HFFc6 (cell line): ENCODE measurements at places on chromosomes 6 and 20.
A peak's percentile ranks its signal among the peaks of the same experiment; 100 is the strongest.

DNA sequence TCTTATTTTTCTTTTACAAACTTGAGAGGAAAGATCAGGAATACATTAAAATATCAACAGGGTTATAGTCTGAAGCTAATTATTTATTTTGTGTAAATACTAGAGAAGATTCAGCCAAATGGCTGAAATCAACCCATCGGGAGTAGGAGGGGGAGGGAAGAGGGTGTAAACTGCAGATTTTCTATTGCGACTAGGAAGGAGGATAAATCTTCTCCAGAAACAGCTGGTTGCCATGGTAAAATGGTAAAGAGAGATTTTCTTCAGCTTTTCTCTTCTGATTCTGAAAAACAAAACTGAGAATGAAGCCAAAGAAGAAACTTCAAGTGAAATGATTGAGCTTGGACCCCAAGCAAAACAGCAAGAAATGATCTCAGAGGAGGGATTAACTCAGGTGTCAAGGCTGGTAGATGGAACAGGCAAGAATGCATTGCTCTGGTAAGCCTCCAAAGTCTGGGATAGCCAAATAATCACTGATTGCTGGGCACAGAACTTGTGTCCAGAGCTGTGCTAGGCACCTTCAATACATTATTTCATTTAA is 193.5 kb upstream of the SPTLC3 start:
- no peak for DNase-seq

DNA sequence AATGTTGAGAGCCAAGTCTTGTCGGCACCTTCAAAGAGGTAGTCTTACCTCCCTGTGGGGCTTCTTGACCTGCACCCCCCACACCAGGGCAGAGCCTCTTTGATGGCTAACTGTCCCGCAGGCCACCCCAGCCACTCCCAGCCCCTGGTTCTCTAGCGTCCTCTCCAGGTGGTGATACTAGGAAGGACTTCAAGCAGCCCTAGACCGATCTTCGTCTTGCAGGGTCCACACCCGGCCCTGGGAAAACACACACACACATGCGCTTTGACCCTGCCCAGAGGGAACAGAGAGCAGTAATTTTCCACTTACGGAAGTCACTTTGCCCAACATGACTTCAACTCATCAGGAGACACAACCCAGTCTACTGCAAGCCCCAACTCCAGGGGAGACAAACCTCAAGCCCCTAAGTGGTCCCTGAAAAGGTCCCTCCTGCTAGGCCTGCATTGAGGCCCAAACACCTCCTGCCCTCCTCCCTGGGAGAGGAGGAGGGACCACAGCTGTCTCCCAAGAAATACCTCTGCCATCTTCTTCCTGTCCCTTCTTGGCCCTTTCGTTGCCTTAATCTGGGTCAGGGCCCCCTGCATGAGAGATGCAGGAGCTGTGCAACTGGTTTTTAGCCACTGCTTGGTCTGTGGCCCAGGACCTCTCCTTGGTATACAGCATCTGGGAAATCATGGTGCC is 2.9 kb upstream of the BPIFB1 start:
- no peak for DNase-seq

DNA sequence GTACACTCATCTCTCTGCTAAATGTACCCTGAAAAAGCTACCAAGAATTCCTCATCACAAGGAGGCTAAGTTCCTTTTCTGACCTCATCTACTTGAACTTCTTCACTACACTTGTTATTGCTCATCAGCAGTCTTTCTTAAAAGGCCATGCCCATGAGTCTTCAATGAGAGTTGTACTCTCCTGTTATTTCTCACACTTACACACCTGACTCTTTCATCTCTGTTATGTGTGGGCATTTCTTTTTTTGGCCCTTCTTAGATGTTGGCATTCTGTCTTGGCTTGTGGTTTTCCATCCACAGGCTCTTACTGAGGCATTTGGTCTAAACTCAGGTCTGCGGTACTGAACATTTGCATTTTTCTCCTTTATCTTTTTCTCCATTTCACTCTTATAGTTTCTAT is 10.7 kb upstream of the SLC17A1 start:
- DNase-seq: no peak

- no peak for DNase-seq
Observed at GRCh38 chr20:59696476-59696875, 92.1 kb downstream of the PHACTR3 start.

DNA sequence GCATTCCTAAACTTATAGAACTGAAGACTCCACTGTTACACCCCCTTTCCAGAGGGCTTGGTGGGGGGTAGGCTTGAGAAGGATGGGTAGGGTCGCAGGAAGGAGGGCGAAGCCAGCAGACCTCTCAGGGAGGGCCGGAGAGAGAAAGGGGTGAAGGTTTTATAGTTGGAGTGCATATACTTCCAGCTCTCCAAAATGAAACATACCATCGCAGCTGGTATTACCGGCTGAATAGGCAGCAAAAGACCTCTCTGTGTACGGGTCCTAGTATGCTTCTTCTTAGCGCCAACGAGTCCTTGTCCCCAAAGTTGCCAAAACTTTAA is 1.0 kb upstream of the VGLL2 start:
- no peak for DNase-seq

- DNase-seq: no peak
Observed at GRCh38 chr20:63345328-63346100, 15.6 kb downstream of the CHRNA4 start.

- peak; percentile 12 for DNase-seq
Observed at GRCh38 chr6:168060521-168060931, 18.5 kb downstream of the FRMD1 start.

- no peak for DNase-seq
Observed at GRCh38 chr6:89637960-89638319, 607 bp downstream of the LYRM2 start.

- DNase-seq: no peak
Observed at GRCh38 chr6:63888416-63888815, 252.8 kb downstream of the PHF3 start.

DNA sequence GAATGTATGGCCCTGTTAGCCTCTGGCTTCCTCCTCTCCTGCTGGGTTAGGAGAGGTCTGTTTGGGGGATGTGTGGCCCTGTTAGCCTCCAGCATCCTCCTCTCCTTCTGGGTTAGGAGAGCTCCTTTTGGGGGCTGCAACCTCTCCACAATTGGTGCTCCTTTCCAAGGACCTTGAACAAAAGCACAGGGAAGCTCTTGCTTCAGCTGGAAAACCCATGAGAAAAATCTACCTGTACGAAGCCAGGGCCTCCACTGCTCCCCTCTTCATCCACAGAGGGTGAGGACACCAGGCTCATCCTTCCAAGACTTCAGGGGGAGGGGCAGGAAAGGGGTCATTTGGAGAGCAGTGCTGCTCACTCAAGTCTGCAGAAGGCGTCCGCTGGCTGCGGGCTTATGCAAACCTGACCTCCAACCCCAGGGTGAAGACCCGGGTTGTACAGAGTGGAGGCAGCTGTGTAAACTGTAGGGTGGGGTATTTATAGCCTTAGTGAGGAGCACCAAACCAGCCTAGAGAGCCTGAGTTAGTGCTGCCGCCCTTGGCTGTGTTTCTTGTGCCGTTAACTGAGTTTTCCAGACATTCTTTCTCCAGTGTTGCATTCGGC is 62.1 kb downstream of the SLC24A3 start:
- DNase-seq: no peak

DNA sequence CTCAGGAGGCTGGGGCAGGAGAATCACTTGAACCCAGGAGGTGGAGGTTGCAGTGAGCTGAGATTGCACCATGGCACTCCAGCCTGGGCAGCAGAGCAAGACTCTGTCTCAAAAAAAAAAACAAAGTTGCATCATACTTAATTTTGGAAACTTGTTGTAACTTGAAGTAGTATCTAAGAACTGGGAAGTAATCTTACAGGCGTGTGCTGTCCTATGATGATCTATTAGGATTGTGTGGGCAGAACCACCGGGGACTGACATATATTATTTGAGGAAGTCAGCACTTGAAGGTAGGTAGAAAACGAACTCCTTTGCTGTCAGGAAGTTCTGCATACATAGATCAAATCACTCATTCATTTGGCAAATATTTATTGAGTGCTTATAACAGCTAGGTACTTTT is 188.5 kb downstream of the ZNF217 start:
- no peak for DNase-seq

GRCh38 chr6:157717340-157717748 is 105.7 kb upstream of the SNX9 start:
- DNase-seq: no peak

DNA sequence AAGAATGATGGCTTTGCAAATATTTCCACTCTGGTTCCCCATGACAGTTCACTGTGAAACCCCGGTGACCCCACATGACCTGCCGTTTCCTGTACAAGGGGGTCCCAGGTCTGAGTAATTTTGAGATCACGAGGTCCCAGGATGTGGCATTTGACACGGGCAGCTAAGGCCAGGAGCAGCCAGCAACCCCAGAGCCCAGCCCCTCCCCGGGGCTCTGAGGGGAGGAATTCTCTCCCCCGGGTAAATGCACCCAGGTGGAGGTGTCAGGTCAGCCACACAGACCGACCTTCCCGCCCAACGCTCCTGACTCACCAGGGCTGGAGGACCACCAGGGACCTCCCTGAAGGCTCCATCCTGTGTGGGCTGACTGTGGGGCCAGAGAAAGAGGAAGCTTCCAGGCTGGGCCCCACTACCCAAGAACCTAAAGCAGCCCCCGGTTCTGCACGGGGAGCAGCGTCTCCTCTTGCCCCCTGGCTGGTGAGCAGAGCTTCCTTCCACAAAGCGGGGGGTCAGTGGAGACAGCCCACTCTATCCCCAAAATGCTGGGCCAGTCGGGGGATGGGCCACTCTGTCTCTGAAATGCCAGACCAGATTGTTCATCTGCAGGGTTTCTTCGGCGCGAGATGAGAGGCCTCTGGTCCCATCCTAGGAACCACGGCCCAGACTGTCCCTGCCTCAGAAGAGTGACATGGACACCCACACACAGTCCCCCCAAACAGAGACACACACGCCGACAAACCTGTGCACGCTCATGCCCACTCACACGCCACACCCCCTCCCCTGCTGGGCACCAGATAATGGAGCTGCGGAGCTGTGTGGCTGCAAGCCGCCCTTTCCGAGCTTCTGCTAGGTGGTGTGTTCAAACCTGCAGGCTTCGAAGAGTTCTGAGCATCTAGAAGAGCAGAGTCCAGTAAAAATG is 23.4 kb upstream of the SLCO4A1 start:
- no peak for DNase-seq

GRCh38 chr6:55694148-55694547 is 115.2 kb upstream of the HMGCLL1 start:
- DNase-seq: no peak

- DNase-seq: no peak
Observed at GRCh38 chr20:17369506-17369905, 142.7 kb downstream of the PCSK2 start.

GRCh38 chr20:60658681-60659080 is 593.4 kb upstream of the CDH4 start:
- no peak for DNase-seq

GRCh38 chr6:95581073-95581472 is 3.7 kb downstream of the MANEA start:
- no peak for DNase-seq

DNA sequence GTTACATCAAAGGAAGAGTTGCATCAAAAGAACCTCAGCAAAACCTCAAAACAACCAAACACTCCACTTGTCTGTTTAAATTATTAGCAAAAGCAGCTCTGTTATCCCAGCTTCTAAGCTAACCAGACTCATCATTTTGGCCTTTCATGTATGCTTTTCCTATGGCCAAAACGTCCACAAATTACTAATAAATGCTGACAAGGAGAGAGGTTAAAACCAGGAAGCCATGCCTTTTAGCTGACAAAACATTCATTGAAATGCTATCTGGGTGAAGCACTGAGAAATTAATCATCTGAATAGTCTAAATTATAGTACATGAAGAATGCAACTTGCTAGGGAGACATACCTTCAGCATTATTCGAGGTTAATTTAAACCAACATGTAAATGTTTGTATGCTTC is 80.6 kb downstream of the LAMA2 start:
- DNase-seq: peak; percentile 60

DNA sequence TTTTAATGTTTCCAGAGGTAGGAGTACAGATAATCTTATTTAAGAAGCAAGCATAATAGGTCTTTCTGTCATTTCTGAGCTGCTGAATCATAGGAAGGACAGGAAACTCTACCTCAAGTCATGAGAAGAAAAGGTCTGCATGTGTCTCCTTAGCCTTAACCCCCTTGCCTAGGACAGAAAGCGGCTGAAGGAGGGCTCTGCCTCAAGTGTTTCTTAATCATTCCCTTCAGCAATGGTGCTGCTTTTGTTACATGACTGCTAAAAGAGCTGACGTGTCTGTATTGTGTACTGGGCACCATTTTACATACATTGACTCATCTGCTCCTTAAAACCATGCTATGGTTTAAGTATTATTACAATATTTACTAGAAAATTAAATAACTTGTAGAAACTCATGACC is 564.0 kb upstream of the AGPAT4 start:
- DNase-seq: no peak

DNA sequence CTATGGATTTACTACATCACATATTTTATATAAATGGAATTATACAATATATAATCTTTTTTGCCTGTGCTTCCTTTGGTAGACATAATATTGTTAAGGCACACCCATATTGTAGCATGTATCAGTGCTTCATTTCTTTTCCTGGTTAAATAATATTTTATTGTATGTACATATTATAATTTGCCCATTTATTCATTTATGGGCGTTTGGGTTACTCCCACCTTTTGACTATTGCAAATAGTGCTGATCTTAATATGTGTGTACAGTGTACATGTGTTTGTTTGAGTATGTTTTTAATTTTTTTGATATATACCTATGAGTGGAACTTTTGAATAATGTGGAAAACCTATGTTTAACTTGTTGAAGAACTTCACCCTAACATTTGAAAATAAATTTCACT is 804.2 kb downstream of the DHX35 start:
- DNase-seq: no peak

- DNase-seq: no peak
Observed at GRCh38 chr6:95413789-95414188, 163.5 kb upstream of the MANEA start.

GRCh38 chr6:112298021-112298745 is 43.8 kb upstream of the LAMA4 start:
- peak; percentile 94 for DNase-seq

DNA sequence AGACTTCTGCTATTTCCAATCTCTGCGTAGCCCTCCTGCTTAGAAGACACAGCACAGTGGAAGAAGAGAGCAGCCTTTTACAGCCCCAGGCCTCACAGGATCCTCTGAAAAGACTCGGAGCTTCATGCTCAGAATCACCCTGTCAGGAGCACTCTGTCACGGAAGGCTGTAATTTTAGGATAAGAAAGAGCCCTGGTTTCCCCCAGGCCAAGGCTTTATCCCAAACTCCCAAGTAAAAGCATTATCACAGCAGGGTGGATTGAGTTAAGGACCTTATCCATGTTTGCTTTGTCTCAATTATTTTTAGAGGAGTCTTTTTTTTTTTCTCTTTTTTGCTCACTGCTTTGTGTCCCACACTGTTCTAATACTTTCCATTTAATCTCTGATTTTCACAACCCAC is 39.2 kb downstream of the ANKS1A start:
- DNase-seq: no peak

DNA sequence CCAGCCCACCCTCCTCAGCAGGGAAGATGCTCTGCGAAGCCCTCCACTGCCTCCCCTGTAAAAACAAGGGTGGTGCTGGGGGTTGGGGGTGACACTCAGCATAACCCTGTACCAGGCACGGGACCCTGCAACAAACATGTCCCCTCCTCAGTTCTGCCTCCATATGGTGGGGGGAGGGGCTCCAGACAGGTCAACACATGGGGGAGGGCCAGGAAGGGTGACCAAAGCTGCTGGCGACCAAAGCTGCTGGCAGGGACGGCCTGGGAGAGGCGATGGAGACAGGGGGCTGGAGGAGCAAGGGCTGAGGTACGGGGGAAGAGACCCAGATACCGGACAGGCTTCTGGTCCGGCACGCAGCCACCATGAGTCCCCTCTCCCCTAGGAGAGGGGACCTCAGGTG is 123.2 kb downstream of the TAF4 start:
- DNase-seq: no peak

- DNase-seq: no peak
Observed at GRCh38 chr20:9911519-9911918, 72.6 kb upstream of the PAK5 start.
